B cell (primary cell): ENCODE measurements at places on chromosomes 1 and 21.
A peak's percentile ranks its signal among the peaks of the same experiment; 100 is the strongest.

DNA sequence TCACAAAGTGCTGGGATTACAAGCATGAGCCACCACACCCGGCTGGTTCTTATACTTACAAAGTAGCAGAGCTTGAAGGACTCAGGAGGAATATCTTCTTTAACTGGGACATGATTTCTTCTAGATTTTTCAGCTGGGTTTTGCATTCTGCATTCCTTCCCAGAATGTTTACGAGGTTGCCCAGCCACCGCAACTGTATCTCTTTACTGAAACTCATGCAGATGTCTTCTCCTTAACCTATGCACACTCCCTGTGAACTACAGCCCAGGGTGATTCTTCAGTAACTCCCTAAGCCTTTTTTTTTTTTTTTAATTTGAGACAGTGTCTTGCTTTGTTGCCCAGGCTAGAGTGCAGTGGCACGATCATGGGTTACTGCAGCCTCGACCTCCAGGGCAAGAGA lies 8.7 kb upstream of the DOP1B start:
- no peak for DNase-seq

- no peak for DNase-seq
Observed at GRCh38 chr1:43303471-43304313, 2.9 kb downstream of the TIE1 start.

DNA sequence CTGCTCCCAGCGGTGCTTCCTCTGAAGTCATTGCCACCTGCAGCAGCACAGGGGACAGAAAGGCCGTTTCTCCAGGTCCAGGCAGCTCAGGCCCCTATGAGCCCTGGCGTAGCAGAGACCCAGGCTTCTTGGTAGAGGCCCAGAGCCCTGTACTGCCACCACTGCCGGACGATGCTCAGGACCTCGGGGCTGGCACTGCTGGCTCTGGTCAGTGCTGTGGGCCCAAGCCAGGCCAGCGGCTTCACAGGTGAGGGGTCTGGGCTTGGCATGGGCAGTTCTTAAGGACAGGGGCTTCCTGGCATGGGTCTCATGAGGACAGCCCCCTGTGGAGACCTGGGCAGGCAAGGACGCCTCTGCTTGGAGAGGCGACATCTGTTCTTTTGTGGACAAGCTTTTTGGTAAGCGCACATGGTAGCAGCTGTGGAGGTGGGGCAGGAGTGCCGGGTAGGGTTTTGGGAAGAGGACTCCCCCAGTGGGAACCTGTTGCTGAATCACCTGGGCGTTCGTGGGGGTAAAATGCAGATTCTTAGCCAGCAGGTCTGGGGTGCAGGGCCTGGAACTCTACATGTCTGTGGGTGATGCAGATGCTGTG lies at the start of gene UMODL1:
Gene UMODL1 (plus strand): TSS at position 172 of the 592 bp plus-strand sequence. CDS start 0 bp downstream, at position 172.
- no peak for DNase-seq

DNA sequence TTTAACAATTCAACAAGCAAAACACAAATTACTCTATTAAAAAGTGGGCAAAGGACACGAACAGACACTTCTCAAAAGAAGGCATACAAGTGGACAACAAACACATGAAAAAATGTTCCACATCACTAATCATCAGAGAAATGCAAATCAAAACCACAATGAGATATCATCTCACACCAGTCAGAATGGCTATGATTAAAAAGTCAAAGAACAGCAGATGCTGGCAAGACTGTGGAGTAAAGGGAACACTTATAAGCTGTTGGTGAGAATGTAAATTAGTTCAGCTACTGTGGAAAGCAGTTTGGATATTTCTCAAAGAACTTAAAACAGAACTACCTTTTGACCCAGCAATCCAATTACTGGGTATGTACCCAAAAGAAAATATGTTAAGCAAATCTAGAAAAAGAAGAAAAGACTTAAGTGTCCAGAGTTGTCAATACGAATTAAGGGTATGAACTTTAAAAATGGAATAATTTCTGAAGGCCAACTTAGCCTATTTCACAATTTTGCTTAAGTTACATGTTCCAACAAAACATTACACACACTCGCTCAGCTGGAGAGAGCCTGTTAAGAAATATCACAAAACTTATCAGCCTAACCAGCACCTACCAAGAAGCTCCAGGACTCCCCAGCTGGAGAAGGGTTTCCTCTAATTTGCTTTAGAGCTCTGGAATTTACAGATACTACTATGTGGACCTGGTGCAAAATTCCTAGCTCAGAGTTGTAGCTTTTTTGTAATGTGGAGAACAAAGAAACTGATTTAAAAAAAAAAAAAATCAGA lies 232.1 kb downstream of the DUSP10 start:
- DNase-seq: no peak

- DNase-seq: no peak
Observed at GRCh38 chr21:39601187-39601928, 11.4 kb upstream of the B3GALT5 start.

- DNase-seq: no peak
Observed at GRCh38 chr1:1121611-1122077, 5.8 kb upstream of the C1orf159 start.

DNA sequence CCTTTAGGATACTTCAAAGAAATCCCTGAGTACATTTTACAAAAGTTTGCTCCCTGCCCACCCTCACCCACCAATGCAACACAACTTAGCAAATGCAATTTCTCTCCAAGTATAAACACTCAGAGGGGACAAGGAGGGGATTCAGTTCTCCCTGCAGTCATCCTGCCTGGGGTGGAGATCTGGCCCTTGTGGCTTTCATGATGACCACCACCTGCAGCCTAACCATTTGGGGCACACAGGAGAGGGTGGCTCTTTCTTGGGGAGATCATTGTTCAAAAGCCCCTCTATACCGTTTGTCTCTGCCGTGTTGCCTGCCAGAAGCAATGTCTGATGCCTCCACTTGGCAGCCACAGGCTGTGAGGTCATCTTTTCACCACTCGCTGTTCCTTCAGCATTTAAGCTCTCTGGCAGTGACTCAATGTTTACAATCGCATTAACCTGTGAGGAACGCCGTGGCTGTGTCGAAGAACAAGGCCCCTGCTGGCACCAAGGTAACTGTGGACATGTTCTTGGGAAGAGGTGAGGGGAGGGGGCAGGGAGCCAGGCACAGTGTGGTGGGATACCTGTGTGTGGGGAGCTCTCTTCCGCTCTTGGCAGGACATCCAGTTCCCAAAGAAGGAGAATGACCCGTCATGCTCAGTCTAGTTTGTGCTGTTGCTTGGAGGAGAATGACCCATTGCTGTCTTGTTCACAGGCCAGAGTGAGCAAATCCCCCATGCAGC lies 103.9 kb upstream of the DUSP10 start:
- DNase-seq: no peak

DNA sequence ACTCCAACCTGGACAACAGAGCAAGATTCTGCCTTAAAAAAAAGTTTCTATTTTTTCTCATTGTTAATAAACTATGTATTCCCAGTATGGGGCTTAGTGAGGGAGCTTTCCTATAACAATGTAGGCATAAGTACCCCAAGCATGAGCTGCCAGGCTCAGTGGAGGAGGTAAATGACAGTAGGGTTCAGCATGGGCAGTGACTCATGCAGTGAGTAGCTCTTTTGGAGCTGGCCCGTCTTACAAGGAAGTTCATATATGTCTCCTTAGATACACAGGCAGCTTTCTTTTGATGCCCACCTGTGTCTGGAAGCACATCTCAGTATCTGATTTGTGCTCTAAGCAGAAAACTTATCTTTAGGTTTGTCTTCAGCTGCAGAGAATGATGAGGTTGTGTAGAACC lies 57.9 kb downstream of the ZNF678 start:
- no peak for DNase-seq

- DNase-seq: peak; percentile 66
Observed at GRCh38 chr21:26169611-26170470, 729 bp downstream of the APP start.

DNA sequence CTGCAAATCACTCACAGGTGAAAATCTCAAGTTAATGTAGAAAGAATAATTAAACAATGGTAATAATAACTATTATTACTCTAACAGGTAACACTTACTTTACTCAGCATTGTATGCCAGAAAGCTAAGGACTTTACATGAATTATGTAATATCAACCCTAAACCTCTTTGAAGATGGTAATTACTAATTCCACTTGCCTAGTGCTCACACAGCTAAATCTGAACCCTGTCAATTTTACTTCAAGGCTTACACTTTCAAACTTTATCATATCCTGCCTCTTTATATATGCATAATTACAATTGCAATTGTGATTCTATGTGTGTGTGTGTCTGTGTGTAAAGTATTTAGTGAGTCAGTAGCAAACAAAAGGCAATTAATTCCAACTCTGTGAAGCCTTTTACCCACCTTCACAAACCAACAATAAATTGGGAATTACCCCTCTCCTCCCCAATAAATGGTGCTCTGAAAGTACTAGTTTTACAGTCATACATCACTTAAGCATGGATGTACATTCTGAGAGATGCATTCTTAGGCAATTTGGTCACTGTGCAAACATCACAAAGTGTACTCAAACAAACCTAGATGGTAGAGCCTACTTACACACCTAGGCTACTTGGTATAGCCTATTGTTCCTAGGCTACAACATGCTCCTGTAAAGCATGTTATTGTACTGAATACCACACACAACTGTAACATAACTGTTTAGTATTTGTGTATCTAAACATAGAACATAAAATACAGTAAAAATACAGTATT lies 5.9 kb downstream of the ZNF644 start:
- no peak for DNase-seq

GRCh38 chr1:182071924-182072323 lies 10.4 kb upstream of the ZNF648 start:
- DNase-seq: no peak

DNA sequence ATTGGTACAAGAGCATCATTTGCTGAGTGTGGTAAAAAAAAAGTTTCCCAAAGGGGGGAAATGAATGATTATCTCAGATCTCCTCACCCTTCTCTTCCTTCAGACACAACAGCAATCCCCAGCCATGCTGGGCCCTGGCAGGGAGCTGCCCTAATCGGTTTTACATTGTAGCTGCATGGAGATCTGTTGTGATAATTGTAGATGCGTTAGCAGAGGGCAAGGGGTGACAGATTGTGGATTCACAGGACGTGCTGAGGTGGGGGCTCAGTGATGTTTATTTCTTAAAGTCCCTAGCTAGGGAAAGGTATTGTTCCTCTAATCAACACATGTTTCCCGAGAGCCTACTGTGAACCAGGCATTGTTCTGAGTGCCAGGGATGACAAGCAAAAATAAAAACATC lies 304.1 kb downstream of the PBX1 start:
- no peak for DNase-seq

GRCh38 chr1:166630369-166630768 lies 208.9 kb upstream of the POGK start:
- DNase-seq: no peak

DNA sequence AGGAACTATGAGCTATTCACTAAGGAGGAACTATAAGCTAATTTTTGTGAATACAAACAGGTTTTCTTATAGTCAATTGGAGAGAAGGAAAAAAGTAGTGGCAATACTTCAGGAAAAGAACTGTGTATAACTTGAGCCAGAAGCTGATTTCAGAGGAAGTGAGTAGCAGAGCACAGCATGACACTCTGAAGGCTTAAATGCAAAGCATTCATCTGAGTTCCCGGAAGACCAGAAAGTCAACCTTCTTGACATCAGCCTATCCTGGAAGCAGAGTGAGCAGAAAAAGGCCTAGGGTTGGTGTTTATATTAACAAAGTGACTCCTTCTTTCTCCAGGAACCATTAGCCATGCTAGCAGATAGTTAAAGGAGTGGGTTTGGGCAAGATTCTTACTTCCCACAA lies 545.2 kb downstream of the MRPL39 start:
- peak; percentile 17 for DNase-seq

DNA sequence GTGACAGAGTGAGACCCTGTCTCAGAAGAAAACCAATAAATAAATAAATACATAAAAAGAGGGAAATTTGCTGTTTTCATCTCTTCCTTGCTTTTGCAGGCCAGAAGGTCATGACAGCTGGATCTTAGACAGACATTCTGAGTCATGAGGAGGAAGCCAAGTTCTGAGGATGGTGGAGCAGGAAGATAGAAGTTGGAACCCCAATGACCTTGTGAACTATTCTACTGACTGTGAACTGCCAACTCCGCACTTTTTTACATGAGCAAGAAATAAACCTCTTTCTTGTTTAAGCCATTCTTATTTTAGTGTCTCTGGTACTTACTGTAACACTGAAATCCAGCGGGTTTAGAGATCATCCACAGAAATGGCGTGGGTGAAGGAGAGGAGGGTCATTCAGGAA lies 8.5 kb downstream of the CD84 start:
- DNase-seq: no peak

- DNase-seq: no peak
Observed at GRCh38 chr1:91548376-91549040, 47.9 kb downstream of the CDC7 start.

- DNase-seq: no peak
Observed at GRCh38 chr1:229406798-229407197, 27.1 kb downstream of the ACTA1 start.

- no peak for DNase-seq
Observed at GRCh38 chr1:201359873-201360210, 17.6 kb downstream of the TNNT2 start.

GRCh38 chr1:158969166-158969565 lies 37.8 kb downstream of the PYHIN1 start:
- no peak for DNase-seq

- peak; percentile 55 for DNase-seq
Observed at GRCh38 chr1:31505911-31506497, 70.3 kb upstream of the TINAGL1 start.

DNA sequence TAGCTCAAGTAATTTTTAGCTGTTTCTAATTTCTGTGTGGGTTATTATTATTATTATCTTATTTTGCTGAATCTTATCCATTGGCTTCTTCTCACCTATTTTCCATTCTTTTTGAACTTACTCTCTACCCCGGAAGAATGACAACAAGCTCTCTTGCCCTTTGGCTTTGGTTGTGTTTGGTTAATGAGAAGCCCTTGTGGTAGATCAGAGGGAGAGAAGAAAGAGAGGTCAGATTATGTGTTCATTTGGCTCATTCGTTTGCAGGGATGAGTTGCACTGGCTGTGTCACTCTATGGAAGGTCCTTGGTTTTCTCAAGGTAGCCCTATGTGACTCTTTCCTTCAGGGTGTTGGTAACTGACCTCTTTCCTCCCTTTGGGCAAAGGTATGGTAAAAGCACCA lies 391.9 kb downstream of the LMO4 start:
- no peak for DNase-seq

DNA sequence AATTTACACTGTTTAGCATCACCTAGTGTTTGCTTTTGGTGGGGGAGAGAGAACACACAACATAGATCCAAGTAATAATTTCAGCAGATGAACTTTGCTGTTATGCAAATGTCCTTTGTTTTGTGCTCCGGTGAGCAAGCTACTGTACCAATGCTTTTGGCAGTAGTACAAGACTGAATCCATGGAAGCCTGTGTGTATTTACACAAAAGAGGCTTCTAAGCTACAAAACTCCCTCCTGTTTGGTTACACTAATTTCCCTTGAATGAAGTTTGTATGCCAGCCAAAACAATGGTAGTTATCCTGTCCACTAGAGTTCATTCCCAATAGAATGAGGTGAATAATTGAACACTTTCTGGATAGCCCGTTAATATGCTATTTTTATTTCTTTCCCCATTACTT lies 320.5 kb downstream of the KCTD3 start:
- DNase-seq: no peak

- DNase-seq: no peak
Observed at GRCh38 chr1:67528141-67528540, 97.9 kb upstream of the SERBP1 start.

- DNase-seq: no peak
Observed at GRCh38 chr21:22456241-22456640, 1458.0 kb downstream of the NCAM2 start.

DNA sequence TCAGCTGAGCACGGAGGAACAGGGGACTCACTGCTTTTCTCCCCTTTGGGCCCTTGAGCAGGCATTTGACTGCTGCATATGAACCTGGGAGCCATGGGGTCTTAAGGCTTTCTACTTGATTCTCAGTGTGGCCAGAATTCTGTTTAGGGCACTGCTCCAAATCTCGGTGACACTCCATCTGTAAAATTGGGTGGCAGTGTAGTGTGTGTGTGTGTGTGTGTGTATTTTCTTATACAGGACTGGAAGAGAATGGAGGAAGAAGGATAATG lies 162.2 kb downstream of the PBX1 start:
- no peak for DNase-seq
